ENCODE measurements at places on chromosomes 6 and 20. TPM values are rescaled to one million over a fixed set of nuclear protein-coding genes. Genes with fewer than 3 reads are reported as not detected.

Gene PACRG
- not detected for total RNA-seq

Gene TREML2
- total RNA-seq: 8.8 TPM

Gene HSP90AB1
- 1,109 TPM for total RNA-seq

Gene GPX5
- total RNA-seq: not detected

Gene TP53TG5
- total RNA-seq: 0.67 TPM

Gene CST1
- not detected for total RNA-seq

Gene ARG1
- not detected for total RNA-seq

Gene ZC2HC1B
- not detected for total RNA-seq

Gene HRH3
- total RNA-seq: not detected

Gene SMLR1
- total RNA-seq: not detected

Gene OPN5
- total RNA-seq: not detected

Gene PTCRA
- total RNA-seq: not detected

Gene HTR1E
- total RNA-seq: not detected

Gene KCNQ2
- 0.44 TPM for total RNA-seq

Gene ECT2L
- not detected for total RNA-seq

Gene KCNQ5
- total RNA-seq: 9.8 TPM

Gene ADGRF5
- total RNA-seq: not detected

Gene PBOV1
- total RNA-seq: not detected

Gene TSHZ2
- total RNA-seq: 56.7 TPM

Gene BFSP1
- 0.23 TPM for total RNA-seq

Gene ZNF292
- total RNA-seq: 55.3 TPM

Gene COL20A1
- 0.50 TPM for total RNA-seq

Gene CTAGE9
- total RNA-seq: not detected

Gene RAET1L
- not detected for total RNA-seq

Gene SCRT2
- not detected for total RNA-seq

Gene LAMA5
- total RNA-seq: 0.99 TPM

Gene RSPO4
- total RNA-seq: not detected

Gene RANBP9
- total RNA-seq: 78.0 TPM

Gene ELOVL2
- total RNA-seq: 0.07 TPM

Gene DDO
- total RNA-seq: not detected

Gene LY6G5C
- total RNA-seq: 2.3 TPM

Gene RWDD1
- 42.4 TPM for total RNA-seq

Gene PAK5
- total RNA-seq: not detected

Gene SLC16A10
- 4.9 TPM for total RNA-seq

Gene NKAIN2
- not detected for total RNA-seq

Gene C6orf163
- total RNA-seq: 2.7 TPM

Gene CCN6
- total RNA-seq: 0.74 TPM

Gene ASIP
- not detected for total RNA-seq

Gene HTR1B
- not detected for total RNA-seq

Gene ENPP1
- 1.2 TPM for total RNA-seq

Data from activated T-cell treated with anti-CD3 and anti-CD28 coated beads, Interleukin-2, amount 50 U/mL, for 72 hours (primary cell).